Liver (tissue), 10 donors: ENCODE measurements at places on chromosomes 11 and 22.
A peak's percentile ranks its signal among the peaks of the same experiment; 100 is the strongest.

- no peak for DNase-seq
Observed at GRCh38 chr11:108780119-108780518, 115.2 kb downstream of the DDX10 start.

- peak; percentile 34 for DNase-seq
Observed at GRCh38 chr11:115409691-115410220, 94.5 kb downstream of the CADM1 start.

DNA sequence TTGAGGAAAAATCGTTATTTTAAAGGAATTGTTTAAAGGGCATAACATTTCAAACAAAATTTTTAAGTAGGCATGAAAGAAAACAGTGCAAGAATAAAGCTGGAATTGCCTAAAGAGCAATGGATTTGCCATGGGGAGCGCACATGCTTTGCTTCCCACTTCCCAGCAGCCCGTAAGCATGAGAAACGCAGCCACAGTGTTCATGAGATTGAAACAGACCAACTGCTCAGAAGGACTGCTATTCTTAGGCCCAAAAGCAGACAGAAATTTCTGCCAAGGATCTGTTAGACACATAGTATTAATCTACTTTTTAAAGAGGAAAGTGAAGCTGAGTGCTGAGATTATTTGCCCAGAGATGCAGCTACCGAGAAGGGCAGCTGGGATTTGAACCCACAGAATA lies 34.2 kb upstream of the TSKU start:
- DNase-seq, result no peak

GRCh38 chr11:100671471-100671870 lies 15.6 kb upstream of the ARHGAP42 start:
- no peak for DNase-seq

DNA sequence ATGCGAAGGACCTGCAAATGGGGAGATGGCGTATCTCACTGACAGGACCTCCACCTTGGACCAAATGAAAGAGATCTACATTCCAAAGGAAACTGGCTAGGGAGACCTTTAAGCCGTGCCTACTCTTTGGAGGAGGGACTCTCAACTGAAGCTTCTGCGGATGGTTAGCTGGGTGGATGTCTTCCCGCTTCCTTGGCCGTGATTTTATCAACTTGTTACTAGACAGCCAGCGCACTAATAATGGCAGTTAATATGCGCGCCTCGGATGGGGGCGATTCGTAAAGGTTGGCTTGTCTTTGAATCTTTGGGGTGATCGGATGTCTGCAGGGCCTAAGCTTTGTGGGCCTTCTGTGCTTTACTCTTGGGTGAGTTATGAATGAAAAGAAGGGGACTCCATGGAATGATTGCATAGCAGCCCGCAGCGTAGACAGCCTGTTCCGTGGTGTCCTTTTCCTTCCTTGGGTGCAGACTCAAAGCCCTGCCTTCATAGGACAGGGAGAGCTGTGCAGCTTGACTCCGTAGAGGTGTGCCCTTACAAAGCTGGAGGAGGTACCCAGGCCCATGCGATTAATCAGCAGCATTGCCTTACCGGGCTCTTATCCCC lies 1.5 kb downstream of the ZNRF3 start:
- no peak for DNase-seq

- no peak for DNase-seq
Observed at GRCh38 chr11:99333621-99334020, 312.9 kb downstream of the CNTN5 start.

- no peak for DNase-seq
Observed at GRCh38 chr11:30565027-30565426, 21.1 kb downstream of the MPPED2 start.

DNA sequence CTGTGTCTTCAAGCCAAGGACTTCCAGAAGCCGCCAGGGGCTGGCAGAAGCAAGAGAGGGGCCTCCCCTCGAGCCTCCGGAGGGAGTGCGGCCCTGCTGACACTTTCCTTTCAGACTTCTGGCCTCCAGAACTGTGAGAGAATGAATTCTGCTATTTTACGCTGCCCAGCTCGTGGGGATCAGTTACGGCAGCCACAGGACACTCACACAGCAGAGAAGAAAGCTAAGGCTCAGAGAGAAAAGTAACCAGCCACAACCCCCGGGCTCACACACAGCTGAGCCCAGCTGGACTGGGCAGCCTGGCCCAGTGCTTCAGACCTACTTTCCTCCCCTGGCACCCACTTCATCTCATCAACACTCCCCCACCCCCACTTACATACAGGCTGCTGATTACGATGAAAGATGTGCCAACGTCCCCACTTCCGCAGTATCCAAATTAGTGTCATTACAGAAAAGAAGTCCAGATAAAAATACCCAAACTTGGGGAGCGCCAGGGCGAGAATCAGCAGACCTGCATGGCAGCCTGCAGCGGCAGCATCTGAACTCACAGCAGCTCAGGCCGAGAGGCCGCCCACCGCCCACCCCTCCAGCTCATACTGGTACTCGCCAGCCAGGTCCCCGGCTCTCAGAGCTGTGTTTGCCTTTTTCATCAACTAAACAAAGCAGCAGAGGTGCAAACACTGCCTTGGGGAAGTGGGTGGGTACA lies 15.3 kb downstream of the PHF21B start:
- no peak for DNase-seq

GRCh38 chr22:49953680-49954344 lies 6.8 kb upstream of the PIM3 start:
- no peak for DNase-seq

- no peak for DNase-seq
Observed at GRCh38 chr22:23862103-23862502, 4.4 kb downstream of the SLC2A11 start.

GRCh38 chr22:42434748-42435425 lies 2.7 kb upstream of the NFAM1 start:
- no peak for DNase-seq

DNA sequence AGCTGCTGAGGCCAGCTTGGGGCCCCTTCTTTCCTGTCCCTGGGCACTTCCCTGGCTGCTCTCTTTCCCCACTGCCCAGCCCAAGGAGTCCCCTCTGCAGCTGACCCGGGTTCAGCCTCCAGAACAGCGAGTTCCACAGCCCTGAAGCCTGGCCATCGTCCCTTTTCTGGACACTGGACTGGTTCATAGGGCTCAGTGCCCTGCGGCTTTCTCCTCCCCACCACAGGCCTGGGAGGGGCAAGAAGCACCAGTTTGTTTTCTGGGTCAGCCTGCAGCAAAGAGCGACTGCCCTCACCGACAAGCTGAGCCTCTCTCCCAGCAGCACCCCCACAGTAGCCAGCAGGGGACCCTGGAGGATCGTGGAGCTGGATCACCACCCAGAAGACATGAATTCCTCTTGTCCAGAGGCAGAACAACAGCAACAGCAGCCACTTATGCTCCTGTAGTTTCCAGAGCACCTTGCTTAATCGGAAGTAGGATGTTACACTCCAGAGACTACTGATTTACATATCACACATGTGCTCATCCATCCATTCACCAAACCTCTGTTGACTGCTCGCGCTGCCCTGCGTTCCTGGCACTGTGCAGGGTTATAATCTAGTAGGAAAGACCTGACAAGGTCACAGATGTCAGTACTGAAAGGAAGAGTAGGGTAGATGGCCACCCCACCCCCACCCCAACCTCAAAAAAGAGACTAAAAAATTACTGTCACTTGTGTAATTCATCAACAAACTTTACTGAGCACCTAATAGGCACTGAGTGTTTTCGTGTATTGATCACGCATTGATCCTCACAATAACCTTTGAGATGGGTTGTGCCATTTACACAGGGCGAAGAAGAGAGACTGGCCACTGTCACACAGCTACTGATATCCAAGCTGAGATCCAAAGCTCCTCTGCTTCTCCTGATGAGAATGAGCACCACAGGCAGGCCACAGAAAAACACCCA lies 13.0 kb upstream of the CXCR5 start:
- no peak for DNase-seq

GRCh38 chr11:69001243-69002081 lies 11.6 kb downstream of the MRGPRF start:
- no peak for DNase-seq

- no peak for DNase-seq
Observed at GRCh38 chr11:12243911-12244550, 133.3 kb upstream of the PARVA start.

DNA sequence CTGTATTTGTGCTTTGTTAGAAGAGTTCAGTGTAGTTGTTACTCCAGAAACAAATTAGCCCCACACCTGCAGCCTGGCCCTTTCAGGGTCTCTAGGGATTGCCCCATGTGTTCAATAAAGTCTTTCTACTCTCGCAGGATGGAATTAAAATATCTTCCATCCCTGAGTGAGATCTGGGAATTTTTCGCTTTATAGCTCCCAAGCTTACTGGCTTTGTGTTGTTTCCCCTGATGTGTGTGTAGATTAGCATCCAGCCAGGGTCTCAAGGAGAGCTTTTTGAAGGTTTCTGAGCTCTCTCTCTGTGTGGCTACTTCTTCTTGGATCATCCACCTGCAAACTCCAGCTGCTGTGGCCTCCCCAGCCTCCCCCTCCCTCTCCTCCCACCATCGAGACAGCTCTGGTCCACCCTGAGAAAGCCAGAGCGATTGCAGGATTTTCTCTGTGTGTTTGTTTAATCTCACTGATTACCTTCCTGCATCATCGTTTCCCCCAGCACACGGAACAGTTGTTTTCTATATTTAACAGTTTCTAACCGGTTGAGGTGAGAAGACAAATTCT lies 553.5 kb downstream of the TBC1D22A start:
- DNase-seq, result no peak

GRCh38 chr11:79950172-79950571 lies 509.3 kb upstream of the TENM4 start:
- DNase-seq, result no peak

DNA sequence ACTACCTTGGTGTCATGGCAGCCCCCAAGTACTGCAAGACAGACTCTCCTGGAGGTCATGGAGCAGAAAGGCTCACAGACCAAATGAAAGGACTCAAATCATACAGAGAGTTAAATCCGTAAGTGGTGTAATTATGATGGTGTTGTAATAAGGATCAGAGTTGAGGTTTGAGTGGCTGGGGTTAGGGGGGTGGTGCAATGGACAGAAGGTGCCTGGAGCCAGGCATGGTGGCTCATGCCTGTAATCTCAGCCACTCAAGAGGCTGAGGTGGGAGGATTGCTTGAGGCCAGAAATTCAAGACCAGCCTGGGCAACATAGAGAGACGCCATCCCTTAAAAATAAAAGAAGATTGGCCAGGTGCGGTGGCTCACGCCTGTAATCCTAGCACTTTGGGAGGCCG lies 18.7 kb downstream of the ART5 start:
- no peak for DNase-seq

GRCh38 chr22:16810188-16810802 lies 14.9 kb downstream of the XKR3 start:
- no peak for DNase-seq

GRCh38 chr11:72784662-72785061 lies 9.2 kb downstream of the STARD10 start:
- DNase-seq, result no peak

- DNase-seq, result no peak
Observed at GRCh38 chr11:39461066-39461465, 1998.4 kb downstream of the LRRC4C start.

GRCh38 chr22:31083377-31083768 lies 2.3 kb downstream of the SMTN start:
- DNase-seq, result peak; percentile 33

DNA sequence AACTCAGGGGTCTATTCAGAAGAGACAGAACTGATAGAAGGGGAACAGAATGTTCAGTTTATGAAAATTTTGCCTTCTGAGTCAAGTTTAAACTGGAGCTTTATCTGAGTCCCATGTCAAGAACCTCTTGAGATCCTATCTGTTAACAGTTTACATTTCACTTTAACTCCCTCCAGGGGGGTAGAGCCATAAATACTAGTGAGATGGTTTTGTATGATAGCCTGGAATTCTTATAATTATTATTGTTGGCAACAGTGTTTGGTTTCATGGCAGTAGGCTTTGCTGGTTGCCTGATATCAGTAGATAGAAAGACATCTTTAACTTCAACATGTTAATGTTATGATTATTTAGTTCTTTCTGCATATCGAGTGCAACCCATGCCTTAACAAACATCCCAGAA lies 498.5 kb downstream of the INSC start:
- no peak for DNase-seq

- no peak for DNase-seq
Observed at GRCh38 chr11:50174975-50175374, 142.3 kb downstream of the OR4C45 start.

- no peak for DNase-seq
Observed at GRCh38 chr22:30204742-30205111, 41.8 kb downstream of the LIF start.

DNA sequence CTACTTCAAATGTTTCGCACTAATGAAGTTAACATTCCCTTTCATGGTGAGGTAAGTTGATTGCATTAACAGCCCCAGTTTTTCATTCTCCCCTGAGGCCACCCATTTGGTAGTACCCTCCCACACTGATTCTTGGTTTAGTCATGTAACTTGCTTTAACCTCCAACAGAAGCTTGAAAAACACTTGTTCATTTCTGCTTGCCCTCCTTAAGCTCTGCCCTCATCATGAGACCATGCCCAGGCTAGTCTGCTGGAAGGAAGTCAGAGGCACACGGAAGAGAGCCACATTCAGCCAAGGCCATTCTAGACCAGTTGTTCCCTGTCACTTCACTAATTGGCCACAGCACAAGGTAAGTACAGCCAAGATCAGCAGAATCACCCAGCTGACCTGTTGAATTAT lies 50.7 kb upstream of the CD44 start:
- no peak for DNase-seq

DNA sequence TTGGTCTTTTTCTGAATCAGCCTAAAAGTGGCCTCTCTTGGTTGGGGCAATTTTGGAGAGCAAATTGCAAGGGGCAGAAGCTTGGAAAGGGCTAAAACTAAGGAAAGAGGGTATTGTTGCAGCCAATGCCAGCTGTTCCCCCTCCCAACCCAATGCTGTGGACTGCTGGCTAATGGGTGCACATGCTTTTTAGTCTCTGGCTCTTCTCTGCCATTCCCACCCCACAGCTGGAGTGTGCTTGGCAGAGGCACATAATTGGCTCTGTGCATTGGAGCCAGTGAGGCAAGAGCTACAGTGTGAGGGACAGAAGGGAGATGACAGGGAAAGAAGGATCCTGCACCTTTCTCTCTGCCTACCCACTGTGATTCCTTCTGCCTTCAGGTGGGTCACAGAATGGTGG lies 140.0 kb downstream of the NECTIN1 start:
- no peak for DNase-seq

- no peak for DNase-seq
Observed at GRCh38 chr11:2590965-2591754, 108.6 kb downstream of the KCNQ1OT1 start.

DNA sequence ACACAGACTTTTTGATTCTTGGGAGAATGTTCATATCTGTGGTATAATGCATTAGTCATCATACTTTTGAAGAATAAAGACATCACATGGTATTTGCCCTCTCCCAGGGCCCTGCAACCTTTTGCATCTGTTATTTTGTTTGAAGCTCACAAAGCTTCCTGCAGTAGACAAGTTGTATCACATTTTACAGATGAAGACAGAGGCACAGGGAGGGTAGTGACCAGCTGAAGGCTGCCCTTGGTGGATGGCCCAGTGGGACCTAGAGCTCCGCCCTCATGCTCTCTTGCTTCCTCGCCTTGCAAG lies 66.4 kb downstream of the UBASH3B start:
- no peak for DNase-seq

DNA sequence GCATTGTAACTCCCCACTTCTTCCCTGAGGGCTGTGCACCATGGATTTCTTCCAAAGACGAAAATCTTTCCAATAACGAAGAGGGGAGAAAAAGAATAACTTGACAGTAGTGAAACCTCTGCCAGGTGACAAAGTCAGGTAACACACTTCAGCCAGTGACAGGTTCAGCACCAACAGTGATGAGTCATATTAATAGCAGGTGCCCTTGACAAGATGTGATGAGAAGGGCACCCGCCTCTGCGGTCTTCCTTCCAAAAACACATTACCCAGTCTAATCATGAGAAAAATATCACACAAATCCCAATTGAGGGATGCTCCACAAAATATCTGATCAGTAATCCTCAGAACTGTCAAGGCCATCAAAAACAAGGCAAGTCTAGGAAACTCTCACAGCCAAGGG lies 157.8 kb downstream of the EFCAB6 start:
- no peak for DNase-seq
